ENCODE measurements at places on chromosomes 2 and 18. TPM values are rescaled to one million over a fixed set of nuclear protein-coding genes. Genes with fewer than 3 reads are reported as not detected.

GRCh38 chr18:22045221-22045918 is 124.0 kb upstream of the GATA6 start:
- H3K4me1 ChIP-seq = no peaks in the 10 kb centered on the region
- H3K4me3 ChIP-seq = no peak overlapping the region
- no peak overlapping the region for H3K27ac ChIP-seq
- no peaks in the 10 kb centered on the region for H3K27me3 ChIP-seq

GRCh38 chr2:199907008-199907714 is 3.9 kb upstream of the C2orf69 start:
- H3K4me1 ChIP-seq = peaks cover 7% of the 10 kb centered on the region
- no peak overlapping the region for H3K27ac ChIP-seq
- no peak for DNase-seq
- H3K36me3 ChIP-seq = no peaks in the 10 kb centered on the region
- no peaks in the 10 kb centered on the region for H3K27me3 ChIP-seq
- no peak overlapping the region for H3K4me3 ChIP-seq

DNA sequence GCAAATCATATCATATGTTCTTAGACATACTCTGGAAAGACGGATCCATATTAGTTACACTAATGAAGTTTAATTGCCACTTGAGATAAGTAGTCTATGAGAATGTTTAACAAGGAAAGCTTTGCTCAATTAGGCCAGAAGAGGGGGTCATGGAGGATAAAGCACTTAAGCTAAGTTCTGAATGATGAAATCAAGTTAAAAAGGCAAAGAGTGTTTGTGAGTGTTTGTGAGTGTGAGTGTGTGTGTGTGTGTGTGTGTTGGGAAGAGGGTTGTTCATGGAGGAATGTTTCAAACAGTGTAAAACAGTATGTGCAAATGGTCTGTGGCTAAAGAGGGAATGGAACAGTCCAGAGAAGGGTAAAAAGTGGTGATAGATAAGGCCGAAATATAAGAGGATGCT is 360.9 kb downstream of the ERBB4 start:
- H3K27ac ChIP-seq = no peak overlapping the region
- H3K4me3 ChIP-seq = no peak overlapping the region
- no peaks in the 10 kb centered on the region for H3K36me3 ChIP-seq

DNA sequence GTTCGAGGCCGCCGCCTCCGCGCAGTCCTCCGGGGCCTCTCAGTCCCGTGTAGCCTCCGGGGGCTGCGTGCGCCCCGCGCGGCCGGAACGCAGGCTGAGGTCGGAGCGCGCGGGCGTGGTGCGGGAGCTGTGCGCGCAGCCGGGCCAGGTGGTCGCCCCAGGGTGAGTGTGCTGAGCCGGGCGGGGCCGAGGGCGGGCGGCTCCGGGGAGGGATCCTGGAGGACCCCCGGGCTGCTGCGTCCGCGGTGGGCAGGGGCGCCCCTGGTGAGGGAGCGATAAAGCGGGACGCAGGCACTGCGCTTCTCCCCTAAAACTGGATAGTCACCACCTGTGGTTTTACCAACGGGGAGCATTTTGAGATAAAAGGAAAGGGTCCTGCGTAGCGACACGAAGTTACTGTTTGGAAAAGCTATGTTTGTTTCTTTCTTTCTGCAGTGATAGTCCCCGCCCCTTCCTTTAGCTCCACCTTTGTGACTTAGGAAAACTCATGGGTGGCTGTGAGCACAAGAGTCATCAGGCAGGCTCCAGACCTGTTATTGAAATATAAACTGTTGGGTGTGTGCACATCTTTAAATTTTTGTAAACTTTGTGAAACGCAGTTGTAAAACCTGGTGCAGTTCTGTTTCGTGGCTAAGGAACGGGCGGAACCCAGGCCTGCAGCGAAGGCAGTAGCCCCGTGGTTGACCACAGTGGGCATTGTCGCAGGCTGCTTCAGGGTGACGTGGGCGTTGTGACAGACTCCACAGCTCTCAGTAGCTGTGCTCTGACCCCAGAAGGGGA is 687 bp downstream of the CTDP1 start:
- no peaks in the 10 kb centered on the region for H3K27me3 ChIP-seq
- H3K4me3 ChIP-seq = peak overlapping the region; percentile 48
- peaks cover 25% of the 10 kb centered on the region for H3K4me1 ChIP-seq
- H3K36me3 ChIP-seq = peaks cover 12% of the 10 kb centered on the region
- no peak for DNase-seq

DNA sequence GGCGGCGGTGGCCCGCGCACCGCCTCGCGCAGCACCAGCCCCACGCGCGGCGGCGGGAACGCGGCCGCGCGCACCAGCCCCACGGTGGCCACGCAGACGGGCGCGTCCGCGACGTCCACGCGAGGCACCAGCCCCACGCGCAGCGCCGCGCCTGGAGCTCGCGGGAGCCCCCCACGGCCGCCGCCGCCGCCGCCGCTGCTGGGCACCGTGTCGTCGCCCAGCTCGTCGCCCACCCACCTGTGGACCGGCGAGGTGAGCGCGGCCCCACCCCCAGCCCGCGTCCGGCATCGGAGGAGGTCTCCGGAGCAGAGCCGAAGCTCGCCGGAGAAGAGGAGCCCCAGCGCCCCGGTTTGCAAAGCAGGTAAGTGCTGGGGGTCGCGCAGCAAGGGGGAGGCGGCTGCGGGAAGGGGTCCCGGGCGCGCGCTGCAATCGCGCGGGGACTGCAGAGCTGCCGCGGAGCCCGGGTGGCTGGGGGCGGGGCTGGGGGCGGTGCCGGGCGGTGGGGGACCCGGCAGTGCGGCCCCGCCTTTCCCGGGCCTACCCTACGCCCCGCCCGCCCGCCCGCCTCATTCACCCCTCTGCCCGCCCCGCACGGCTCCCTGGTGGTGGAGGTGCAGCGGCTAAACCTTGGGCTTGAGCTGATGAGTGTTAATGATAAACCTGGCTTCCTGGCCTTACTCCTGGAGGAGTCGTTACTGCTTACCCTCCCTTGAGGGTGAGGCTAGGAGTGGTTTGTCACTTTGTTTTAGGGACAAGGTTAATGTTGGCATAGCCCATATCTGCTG is 851 bp downstream of the FAM117B start:
- peak overlapping the region; percentile 55 for H3K4me3 ChIP-seq
- H3K27ac ChIP-seq = peak overlapping the region; percentile 85
- no peaks in the 10 kb centered on the region for H3K27me3 ChIP-seq
- H3K4me1 ChIP-seq = peaks cover 4% of the 10 kb centered on the region

DNA sequence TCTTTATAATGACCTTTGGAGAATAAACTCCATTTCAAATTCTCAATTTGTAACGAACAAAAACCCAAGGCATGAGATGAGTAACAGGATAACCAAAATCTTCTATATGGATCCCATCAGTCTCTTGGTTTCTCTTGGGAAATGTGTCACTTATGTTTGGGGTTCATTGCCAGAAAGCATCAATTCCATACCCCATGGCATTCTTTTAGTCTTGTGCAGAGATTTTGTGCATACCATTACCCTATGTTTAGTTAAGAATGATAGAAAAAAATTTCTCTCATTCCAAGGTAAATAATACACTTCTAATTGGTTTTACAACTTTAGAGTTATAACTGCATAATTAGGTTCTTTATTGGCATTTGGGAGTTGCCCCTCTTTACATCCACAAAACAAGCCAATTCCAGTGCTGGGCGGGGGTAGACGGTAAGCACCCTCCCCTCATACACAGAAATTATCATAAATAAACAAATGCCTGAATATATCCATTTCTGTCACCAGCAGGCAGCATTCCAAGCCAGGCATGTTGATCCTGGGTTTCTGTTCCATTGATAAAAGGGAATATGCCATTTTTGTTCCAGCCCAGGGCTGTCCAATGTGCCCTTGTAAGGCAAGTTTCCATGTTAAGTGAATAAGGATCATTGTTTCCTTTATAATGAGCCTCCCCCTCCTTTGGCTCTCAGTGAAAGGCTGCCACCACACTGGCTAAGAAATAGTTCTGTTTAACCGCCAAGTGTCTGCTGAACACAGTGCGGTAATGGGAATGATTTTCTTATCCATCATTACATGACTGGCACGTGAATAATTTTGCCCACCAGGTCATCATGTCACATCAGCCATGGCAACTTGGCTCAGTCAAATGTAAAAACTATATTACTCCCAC is 680.1 kb upstream of the ZEB2 start:
- DNase-seq = peak; percentile 50
- H3K27me3 ChIP-seq = no peaks in the 10 kb centered on the region
- peak overlapping the region; percentile 29 for H3K27ac ChIP-seq
- no peaks in the 10 kb centered on the region for H3K36me3 ChIP-seq
- H3K4me1 ChIP-seq = peaks cover 4% of the 10 kb centered on the region

GRCh38 chr2:106180602-106181001 is 13.5 kb downstream of the UXS1 start:
- H3K4me3 ChIP-seq = no peak overlapping the region
- no peak for DNase-seq
- H3K36me3 ChIP-seq = no peaks in the 10 kb centered on the region
- peaks cover 21% of the 10 kb centered on the region for H3K4me1 ChIP-seq
- H3K27ac ChIP-seq = no peak overlapping the region

DNA sequence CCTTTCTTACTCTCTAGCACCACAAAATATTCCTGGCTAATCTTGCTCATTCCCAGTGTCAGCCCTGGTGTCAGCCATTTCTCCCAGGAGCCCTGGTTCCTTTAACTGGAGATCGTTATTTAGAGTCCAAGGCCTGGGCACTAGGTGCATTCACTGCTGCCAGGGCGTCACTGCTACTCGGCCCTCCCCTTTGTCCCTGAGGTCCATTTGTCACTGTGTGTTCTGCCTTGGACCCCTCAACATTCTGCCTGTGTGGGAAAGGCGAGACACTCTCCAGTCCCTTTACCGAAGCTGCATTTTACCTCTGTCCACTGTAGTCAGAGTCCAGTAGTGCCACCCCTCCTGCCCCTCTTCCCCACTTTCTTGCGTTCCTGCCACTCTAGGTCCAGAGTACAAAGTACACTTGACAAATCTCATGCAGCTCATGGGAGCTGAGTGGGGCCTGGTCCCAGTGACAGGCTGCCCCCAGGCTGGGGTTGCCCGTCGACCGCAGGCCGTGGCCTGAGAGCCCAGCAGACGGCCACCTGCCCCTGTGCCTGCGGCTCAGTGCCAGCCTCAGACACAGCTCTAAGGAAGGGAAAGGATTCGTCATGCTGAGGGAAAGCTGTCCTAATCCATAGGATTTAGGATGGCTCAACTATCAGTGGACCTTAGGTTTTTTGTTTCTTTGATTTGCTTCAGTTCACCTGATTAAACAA is 52.1 kb downstream of the COPS8 start:
- no peaks in the 10 kb centered on the region for H3K27me3 ChIP-seq
- no peak overlapping the region for H3K4me3 ChIP-seq
- peaks cover 7% of the 10 kb centered on the region for H3K4me1 ChIP-seq
- DNase-seq = peak; percentile 4
- no peaks in the 10 kb centered on the region for H3K36me3 ChIP-seq

DNA sequence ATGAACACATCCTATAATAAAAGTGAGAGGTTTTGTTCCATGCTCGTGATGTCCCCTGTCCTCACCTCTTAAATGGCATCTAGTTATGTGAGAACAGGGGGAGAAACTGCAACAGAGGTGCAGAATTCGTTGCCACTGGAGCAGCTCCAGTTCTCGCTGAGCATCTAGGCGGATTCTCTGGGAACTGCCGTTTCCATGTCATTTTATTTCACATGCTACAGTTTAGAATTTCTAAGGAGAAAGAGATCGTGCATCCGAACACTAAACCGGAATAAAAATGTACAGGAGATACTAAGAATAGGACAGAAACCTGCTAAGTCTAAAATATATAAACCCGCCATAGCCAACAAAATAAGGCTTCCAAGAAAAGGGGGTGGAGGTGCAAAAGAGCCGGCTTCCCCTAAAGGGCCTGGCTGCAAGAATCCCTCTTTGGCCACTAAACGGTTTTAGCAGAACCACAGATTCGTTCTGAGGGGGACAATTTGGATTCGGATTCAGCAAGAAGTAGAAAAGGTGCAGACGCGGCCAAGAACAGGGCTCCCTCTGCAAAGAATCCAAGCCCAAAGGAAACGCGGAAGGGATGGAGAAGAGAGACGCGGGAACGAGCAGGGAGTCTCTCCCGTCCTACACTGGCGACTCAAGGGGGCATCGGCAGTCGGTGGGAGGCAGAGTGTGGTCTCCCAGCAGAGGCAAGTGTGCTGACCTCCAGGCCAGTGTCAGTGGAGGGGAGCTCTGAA is 1.3 kb downstream of the TMEM163 start:
- H3K4me3 ChIP-seq = peak overlapping the region; percentile 46
- peaks cover 18% of the 10 kb centered on the region for H3K4me1 ChIP-seq
- no peaks in the 10 kb centered on the region for H3K36me3 ChIP-seq
- no peak for DNase-seq

- no peak overlapping the region for H3K27ac ChIP-seq
- no peaks in the 10 kb centered on the region for H3K4me1 ChIP-seq
- H3K27me3 ChIP-seq = no peaks in the 10 kb centered on the region
- H3K4me3 ChIP-seq = no peak overlapping the region
These were observed 78.1 kb upstream of the YWHAQ start for GRCh38 chr2:9708683-9709538.

- no peaks in the 10 kb centered on the region for H3K27me3 ChIP-seq
- no peaks in the 10 kb centered on the region for H3K36me3 ChIP-seq
- DNase-seq = no peak
- H3K4me3 ChIP-seq = no peak overlapping the region
- H3K27ac ChIP-seq = no peak overlapping the region
These were observed 906.6 kb upstream of the CDH2 start for GRCh38 chr18:29083545-29083944.

- DNase-seq = no peak
- H3K36me3 ChIP-seq = peaks cover 17% of the 10 kb centered on the region
- H3K27me3 ChIP-seq = peaks cover 14% of the 10 kb centered on the region
- peaks cover 15% of the 10 kb centered on the region for H3K4me1 ChIP-seq
These were observed 31.9 kb downstream of the KLHL23 start for GRCh38 chr2:169765523-169765922.

- H3K27ac ChIP-seq = no peak overlapping the region
- no peak overlapping the region for H3K4me3 ChIP-seq
- no peaks in the 10 kb centered on the region for H3K27me3 ChIP-seq
- no peaks in the 10 kb centered on the region for H3K4me1 ChIP-seq
These were observed 216.3 kb downstream of the ANAPC1 start for GRCh38 chr2:111667542-111668273.

- H3K36me3 ChIP-seq = no peaks in the 10 kb centered on the region
- H3K27me3 ChIP-seq = no peaks in the 10 kb centered on the region
- no peak overlapping the region for H3K4me3 ChIP-seq
- peaks cover 27% of the 10 kb centered on the region for H3K4me1 ChIP-seq
These were observed 71.4 kb downstream of the KLHL29 start for GRCh38 chr2:23456396-23456795.

- no peak overlapping the region for H3K27ac ChIP-seq
- H3K4me3 ChIP-seq = no peak overlapping the region
- peaks cover 11% of the 10 kb centered on the region for H3K4me1 ChIP-seq
These were observed 218.1 kb upstream of the TNP1 start for GRCh38 chr2:217077831-217078407.

GRCh38 chr2:207224791-207225482 is 59.2 kb upstream of the KLF7 start:
- no peak for DNase-seq
- no peak overlapping the region for H3K4me3 ChIP-seq
- peaks cover 37% of the 10 kb centered on the region for H3K4me1 ChIP-seq
- H3K27me3 ChIP-seq = no peaks in the 10 kb centered on the region

Gene HEATR5B
- 58.6 TPM for total RNA-seq

Gene COL3A1
- total RNA-seq = 3,051 TPM

Gene MRPL33
- total RNA-seq = 83.6 TPM

Gene TBC1D8
- 21.3 TPM for total RNA-seq

Gene CNTNAP5
- total RNA-seq = 32.9 TPM

Gene SNRNP27
- total RNA-seq = 78.0 TPM

Gene TUBA3E
- 0.11 TPM for total RNA-seq

Gene UGT1A1
- total RNA-seq = not detected

All from spinal cord (tissue), 10 donors.